Naive B cell (primary cell): ENCODE measurements at places on chromosomes 1 and 21. TPM values are rescaled to one million over a fixed set of nuclear protein-coding genes. Genes with fewer than 3 reads are reported as not detected.

Gene C4BPA
- not detected for polyA plus RNA-seq

Gene GOLT1A
- polyA plus RNA-seq, result not detected

DNA sequence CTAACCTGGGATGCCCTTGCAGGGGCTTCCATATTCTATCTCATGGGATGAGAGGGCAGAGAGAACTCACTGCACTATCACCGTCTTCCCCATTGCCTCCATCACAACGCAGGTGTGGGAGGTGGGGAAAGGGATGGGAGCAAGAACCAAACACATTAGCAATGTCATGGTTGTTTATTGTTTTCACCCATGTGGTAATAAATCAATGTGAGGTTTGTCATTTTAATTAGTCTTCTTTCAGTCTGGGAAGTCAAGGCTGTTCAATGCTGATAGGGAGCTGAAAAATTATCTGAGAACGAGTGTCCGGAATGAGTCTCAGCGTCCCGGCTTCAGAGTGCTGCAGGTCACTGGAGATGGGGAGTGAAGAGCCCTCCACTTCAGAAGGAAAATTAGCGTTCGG, 268.5 kb downstream of the DUSP10 start:
- H3K36me3 ChIP-seq, result no peaks in the 10 kb centered on the region
- DNase-seq, result no peak
- no peak overlapping the region for H3K27ac ChIP-seq
- peaks cover 13% of the 10 kb centered on the region for H3K27me3 ChIP-seq
- H3K4me3 ChIP-seq, result no peak overlapping the region

DNA sequence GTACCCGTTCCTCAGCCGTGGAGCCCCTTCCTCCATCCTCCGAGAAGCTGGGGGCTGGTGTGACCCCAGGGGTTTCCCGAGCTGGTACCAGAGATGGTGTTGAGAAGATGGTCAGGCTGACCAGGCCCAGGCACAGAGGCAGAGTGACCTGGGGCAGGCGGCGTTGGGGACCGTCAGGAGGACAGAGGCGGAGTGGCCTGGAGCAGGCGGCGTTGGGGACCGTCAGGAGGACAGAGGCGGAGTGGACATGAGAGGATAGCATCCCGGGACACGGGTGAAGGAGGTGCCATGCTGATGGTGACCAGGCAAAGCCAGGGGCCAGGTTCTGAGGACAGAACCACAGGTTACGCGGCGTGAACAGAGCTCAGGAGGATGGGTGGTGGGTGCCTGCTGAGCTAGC, 75.9 kb upstream of the TTC34 start:
- H3K27ac ChIP-seq, result no peak overlapping the region
- H3K4me3 ChIP-seq, result no peak overlapping the region
- H3K27me3 ChIP-seq, result no peaks in the 10 kb centered on the region
- no peaks in the 10 kb centered on the region for H3K4me1 ChIP-seq
- H3K36me3 ChIP-seq, result no peaks in the 10 kb centered on the region

Gene SLC16A4
- 1.2 TPM for polyA plus RNA-seq
